ENCODE measurements at places on chromosomes 13 and 19.

DNA sequence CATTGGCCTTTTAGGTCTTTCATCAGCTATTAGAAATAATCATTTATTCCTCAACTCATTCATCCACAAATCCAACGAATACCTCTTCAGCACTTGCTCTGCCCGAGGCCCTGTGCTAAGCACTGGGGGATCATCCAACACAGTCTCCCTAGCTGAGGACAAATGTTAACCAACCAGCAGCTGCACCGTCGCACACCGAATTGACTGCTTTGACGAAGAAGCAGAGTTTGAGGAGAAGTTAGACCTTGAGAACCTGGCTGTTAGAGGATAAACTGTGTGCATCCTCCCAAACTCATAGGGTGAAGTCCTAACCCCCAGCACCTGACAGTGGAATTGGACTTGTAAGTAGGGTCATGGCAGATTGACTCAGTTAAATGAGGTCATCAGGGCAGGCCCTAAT lies 170.9 kb downstream of the USP12 start:
- no peak for DNase-seq

- DNase-seq = no peak
Measured at GRCh38 chr13:38013676-38014075, 144.1 kb upstream of the TRPC4 start.

- DNase-seq = no peak
Measured at GRCh38 chr13:69168436-69168835, 939.2 kb upstream of the ATXN8OS start.

- DNase-seq = no peak
Measured at GRCh38 chr19:47465957-47466356, 5.7 kb downstream of the SLC8A2 start.

DNA sequence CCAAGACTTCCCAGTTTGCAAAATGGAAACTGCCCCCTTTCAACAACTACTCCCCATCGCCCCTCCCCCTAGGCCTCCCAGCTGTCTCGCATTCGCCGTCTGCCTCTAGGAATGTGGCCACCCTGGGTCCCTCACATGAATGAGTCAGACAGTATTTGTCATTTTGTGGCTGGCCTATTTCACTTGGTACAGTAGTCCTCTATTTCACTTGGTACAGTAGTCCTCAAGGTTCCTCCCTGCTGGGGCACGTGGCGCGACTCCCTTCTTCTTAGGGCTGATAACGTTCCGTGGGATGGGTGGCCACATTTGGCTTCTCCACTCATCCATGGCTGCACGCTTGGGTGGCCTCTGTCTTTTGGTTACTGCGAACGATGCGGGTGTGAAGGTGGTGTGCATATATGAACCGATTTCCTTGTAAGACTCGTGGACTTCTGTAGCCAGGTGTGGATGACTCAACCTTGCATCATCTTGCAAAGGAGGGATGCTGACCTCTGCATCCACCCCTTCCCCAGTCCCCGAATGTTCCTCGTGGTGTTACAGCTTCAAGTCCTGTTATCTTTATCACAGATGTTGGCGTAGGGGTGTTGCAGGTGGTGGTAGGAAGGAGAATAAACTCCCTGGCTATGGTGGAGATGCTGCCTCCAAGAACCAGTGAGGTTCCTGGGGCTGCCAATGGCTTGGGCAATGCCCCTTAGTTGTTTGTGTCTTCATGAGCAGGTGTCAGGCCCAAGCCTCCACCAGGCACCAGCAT lies 112.1 kb upstream of the SOX1 start:
- DNase-seq = no peak

DNA sequence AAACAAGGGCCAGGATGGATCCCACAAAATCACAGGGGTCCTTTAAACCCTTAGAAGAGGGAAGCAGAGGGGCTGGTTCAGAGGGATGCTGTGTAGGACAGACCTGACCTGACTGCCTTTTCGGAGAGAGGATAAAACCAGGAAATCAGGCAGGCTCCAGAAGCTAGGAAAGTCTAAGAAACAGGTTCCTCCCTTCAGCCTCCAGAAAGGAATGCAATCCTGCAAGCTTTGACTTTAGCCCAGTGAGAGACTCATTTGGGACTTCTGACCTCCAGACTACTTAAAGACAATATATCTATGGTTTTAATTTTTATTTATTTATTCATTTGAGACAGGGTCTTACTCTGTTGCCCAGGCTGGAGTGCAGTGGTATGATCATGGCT lies 5.3 kb downstream of the RAB20 start:
- DNase-seq = no peak

DNA sequence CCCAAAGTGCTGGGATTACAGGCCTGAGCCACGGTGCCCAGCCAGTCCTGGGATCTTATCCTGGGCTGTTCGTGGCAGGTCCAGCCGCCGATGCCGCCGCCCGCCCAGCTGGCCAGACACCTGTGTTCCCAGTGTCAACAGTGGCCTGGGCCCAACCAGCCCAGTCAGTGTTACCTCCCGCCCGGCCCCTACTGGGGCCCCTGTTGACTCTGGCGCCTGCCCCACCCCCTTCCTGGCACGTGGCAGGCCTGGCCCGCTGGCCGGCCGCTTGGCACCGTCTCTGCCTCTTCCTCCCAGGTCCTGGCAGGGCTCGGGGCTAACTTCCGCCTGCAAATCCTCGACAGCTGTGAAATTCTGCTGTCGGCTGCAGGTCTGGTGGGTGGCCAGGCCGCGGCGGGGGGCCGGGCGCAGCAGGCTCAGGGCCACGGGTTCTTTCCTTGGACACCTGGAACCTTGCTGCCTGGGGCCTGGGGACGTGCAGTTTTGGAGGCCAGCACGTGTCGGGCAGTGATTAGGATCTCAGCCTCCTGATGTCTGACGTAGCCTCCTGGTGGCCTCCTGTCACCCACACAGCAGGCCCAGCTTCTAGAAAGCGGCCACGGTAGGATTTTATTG lies 9.1 kb downstream of the ARID3A start:
- no peak for DNase-seq

GRCh38 chr19:31670931-31671330 lies 321.7 kb upstream of the TSHZ3 start:
- no peak for DNase-seq

GRCh38 chr13:45519493-45519892 lies 54.8 kb downstream of the COG3 start:
- no peak for DNase-seq

DNA sequence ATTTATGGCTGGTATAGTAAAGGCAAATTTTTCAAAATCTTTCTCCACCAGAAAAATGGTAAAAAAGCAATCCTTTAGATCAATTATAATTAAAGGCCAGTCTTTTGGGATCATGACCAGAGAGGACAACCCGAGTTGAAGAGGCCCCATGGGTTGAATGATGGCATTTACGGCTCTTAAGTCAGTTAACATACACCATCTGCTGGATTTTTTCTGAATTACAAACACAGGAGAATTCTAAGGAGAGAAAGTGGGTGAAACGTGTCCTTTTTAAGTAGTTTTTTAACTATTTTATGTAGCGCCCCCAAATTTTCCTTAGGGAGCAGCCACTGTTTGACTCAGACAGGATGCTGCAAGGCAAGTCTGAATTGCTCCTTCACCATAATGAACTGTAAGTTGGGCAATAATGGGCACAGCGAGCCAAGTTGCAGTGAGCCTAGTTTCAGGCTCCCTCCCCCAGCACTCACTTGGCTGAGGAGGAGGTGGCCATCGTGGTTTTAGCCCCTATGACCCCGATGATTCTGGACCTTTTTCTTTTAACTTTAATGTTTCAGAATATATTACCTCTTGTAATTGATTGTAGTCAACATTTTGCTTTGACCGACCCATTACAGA lies 13.6 kb upstream of the ZNF611 start:
- DNase-seq = peak; percentile 58

DNA sequence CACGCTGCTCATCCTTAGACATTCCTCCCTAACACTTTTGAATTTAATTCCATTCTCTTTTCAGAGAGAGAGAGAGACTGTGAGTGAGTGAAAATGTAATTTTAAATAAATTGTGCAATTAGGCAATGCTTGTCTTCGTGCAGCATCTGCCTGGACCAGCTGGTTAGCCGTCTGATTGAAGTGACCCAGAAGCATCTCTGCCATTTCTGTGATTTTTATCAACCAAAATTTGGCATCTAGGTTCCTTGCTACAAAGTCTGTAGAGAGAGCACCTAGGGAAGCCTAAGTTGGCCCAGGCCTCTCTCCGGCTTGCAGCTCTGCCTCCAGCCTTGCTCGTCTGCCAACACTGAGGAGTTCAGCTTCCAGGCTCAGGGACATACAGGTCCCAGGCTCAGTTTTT lies 138.6 kb upstream of the GPR12 start:
- DNase-seq = no peak

- no peak for DNase-seq
Measured at GRCh38 chr13:106391681-106392080, 143.8 kb downstream of the EFNB2 start.

GRCh38 chr13:73833325-73834070 lies 300.7 kb downstream of the KLF12 start:
- no peak for DNase-seq

GRCh38 chr13:110388108-110388943 lies 81.2 kb downstream of the COL4A2 start:
- no peak for DNase-seq

DNA sequence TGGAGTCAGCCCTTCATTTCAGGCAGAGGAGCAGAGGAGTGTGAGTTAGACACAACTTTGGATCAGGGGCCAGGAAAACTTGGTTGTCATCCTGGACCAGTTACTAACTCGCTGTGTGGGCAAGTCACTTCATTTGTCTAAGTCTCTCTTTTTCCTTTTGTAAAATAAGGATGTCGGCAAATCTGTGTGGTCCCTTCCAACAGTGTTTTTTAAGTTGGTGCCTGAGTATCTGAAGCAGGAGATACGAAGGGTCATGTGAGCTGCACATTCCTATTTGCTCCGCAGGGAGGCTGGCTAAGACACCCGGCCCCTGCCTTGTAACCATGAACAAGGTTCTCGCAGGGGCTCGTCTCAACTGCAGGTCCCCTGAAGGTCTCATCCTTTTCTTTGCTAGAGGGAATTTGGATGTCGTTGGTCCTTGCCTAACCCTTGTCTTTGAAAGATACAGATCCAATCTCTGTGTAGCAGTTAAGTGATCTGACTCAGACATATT lies 64.3 kb downstream of the LRCH1 start:
- no peak for DNase-seq

DNA sequence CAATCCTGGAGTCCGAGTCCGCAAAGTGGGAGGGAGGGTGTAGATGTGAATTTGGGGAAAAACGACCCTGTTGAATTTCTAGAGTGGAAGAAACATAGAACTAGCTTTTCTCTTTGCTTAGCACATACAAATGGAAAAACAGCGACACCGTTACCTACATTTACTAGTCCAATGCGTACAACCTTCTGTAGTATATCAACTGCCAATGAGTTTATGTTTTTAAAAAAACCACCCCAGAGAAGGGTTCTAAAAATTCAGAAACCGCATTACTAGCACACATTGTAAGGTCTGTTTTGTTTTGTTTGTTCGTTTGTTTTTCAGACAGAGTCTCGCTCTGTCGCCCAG lies 332 bp upstream of the SUPT20H start:
- DNase-seq = no peak

- DNase-seq = no peak
Measured at GRCh38 chr19:51194527-51195315, 30.2 kb upstream of the CD33 start.

- DNase-seq = no peak
Measured at GRCh38 chr13:88704600-88705275, 1033.6 kb downstream of the SLITRK5 start.

DNA sequence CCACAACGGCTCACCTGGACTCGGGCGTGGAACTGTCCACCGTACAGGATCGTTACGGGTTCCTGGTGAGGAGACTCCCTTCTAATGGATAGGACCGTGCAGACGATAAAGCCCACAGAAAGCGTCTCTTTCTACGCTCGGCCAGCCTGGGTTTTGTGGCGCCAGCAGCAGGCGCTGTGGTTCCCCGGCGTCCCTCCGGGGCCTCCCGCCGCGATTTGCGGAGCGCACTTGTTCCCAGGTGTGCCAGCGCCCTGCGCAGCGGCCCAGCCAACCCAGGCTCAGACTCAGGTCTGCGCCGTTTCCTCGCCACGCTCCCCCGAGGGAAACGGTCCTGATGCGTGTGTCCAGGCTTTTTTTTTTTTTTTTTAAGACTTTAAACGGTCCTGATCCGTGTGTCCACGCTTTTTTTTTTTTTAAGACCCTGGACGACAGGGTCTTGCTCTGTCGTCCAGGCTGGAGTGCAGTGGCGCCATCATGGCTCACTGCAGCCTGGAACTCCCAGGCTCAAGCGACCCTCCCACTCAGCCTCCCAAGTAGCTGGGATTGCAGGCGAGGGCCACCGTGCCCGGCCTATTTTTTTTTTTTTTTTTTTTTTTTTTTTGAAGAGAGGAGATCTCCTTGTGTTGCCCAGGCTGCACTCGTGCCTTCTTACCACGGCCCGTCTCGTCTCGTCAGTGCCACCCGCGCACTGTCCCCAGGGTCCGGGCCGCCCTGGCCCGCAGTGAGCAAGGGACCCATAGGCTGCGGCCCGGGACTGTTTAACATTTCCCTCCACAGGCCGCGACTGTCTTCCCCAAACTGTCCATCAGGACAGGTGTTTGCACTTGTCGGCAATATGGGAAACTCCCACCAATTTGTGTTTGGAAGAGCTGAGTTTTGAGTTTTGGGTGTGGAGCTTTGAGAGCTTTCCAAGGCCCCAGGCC lies 23.8 kb downstream of the GJA3 start:
- peak; percentile 25 for DNase-seq

DNA sequence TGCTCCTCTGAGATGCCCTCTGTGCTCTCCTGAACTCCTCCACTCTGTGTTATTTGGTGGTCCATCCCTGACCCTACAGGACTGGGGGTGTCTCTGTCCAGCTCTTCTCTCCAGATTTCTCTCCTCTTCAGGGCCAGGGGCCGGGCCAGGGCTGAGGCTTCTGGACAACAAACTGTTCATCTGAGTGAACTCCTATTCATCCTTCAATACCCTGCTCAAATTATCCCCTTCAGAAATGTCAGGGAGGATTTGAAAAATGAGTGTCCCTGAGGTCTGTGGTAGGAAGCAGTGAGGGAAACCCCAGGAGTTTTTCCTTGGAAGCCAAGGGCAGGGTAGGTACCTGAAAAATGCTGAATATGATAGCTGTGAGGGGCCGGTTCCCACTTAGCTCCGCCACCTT lies 7.6 kb downstream of the PDE4C start:
- DNase-seq = no peak

DNA sequence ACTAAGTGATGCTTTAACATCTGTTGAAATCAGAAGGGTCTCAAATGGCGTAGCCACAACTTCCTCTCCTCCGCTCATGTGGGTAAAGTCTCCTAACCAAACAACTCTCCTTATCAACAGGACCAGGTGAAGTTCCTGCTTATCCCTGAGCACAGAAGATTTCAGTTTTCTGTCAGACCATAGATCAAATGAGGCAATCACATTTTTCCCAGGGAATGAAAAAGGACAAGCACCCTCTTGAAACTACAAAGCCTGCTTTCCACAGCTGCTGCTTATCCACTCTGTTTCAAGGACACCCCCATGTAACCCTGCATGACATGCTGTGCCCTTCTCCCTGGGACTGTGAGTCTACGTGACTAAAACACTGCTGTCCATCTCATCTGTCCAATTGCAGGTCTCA lies 788.3 kb upstream of the SLITRK5 start:
- DNase-seq = no peak

GRCh38 chr13:42272115-42272803 lies at the start of gene AKAP11:
Gene AKAP11, plus strand, starts transcription at chr13:42272152. Its CDS starts 14,197 bp downstream, at chr13:42286349.
- DNase-seq = peak; percentile 24

DNA sequence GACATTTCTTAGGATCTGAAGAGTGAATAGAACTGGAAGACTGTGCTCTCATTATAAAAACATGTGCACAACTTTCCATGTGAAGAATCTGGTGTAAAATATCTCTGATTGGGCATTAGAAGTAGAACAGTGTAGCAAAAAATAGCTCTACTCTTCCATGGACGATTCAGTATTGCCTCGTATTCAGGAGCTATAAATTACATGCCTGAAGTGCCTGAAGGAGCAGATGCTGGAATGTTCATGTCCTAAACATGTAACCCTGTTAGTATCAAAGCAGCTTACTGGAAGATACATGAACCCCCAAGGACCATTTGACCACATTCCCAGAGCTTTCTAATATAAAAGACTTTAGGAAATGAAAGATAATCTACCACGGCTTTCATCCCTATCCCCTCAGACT lies 528.9 kb downstream of the DACH1 start:
- no peak for DNase-seq
